NCI-H2081 treated with DMSO at 0.1 percent for 48 hours (cell line): ENCODE measurements at places on chromosomes 16 and 17.

DNA sequence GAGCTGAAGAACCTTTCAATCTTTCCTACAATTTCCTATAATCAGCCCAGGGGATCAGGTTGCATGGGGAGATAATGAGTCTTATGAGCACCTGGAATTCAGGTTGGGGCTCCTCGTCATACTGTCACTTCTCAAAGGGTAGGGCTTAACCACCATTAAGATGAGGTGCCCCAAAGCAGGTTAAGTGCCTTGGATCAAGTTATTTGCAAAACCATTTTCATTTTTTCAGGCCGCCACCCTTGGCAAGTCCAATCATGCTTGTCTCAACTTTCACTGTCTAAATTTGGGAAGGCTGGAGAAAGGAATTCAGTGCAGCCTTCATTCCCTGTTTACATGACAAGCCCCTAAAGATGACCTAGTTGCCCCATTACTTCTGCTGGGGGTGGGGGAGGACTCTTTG lies 44.9 kb upstream of the TANGO6 start:
- no peak for DNase-seq

- no peak for DNase-seq
These were observed 19.4 kb downstream of the TMEM94 start for GRCh38 chr17:75475851-75476250.

DNA sequence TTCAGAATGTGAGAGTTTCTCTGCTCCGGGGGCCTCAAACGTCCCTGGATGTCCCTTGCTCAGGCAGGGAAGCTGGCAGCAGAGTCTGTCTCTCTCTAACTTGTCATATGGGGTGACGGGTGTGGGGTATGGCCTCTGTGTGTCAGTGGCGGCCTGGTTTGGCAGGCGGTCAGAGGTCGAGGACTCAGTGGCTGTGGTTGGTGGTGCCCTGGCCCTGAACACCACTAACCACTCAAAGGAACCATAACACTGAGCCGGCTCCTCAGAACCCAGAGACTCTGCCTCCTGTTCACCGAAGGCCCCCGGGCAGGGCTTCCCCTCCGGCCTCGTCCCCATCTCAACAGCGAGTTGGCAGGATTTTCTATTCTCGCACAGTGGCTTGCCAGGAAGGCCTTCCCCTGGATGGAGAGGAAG lies 677 bp downstream of the P2RX1 start:
- DNase-seq = no peak

DNA sequence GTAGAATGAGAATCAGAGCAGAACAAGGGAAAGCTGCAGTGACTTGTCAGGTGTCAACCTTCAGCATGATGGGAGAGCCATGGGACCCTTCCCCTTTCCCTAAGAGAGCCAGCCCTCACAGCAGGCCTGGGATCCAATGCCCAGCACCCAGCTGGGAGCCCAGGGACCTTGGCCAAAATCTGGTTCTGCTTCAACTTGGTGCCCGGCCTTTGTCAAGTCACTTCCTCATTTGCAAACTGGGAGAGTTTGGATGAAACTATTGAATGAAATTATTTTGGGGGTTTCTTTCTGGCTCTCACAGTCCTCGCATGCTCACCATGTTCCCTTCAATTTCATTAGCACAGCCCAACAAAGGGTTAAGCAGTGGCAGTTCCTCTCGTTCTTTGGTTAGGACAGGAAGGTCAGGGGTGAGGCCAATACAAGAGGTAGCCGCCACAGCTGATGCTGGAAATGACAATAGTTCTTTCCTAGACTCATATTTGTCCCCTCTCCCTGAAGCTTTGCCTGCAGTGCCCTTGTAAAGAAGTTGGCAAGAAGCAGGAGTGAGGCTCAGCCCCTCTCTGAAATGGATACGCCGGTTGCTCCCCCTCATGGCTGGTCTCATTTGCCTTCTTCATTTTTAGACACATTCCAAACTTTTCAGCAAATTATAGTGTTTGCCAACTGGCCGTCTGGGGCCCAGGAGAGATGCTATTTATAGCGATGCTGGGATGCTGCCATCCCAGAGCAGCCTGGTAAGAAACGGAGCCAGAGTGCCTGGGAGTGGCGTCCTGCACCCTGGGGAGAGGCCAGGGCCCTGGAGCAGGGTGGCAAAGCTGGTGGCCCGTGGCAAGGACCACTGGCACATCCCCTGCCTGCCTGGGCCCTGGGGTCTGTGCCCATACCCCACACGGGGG lies 34.5 kb upstream of the MEOX1 start:
- DNase-seq = no peak

DNA sequence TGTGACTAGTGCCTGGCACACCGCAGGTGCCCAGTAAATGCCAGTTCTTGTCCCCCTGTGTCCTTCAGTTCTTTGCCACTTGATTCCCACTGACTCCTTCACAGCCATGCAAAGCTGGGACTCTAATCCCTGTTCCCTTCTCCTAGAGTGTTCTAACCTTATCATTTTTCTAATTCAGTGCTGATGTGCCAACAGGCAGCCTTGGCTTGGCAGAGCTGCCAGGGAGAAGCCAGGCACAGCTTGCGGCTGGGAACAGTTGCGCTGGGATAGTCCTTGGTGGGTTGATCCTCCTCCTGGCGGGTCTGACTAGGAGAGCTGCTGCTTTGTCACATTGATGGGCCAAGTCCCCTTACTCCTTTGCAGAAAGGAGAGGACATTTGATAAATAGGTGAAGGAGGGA lies 654.2 kb downstream of the HS3ST4 start:
- no peak for DNase-seq
